Adipocyte (in vitro differentiated cells): ENCODE measurements at places on chromosomes 13 and 19.

DNA sequence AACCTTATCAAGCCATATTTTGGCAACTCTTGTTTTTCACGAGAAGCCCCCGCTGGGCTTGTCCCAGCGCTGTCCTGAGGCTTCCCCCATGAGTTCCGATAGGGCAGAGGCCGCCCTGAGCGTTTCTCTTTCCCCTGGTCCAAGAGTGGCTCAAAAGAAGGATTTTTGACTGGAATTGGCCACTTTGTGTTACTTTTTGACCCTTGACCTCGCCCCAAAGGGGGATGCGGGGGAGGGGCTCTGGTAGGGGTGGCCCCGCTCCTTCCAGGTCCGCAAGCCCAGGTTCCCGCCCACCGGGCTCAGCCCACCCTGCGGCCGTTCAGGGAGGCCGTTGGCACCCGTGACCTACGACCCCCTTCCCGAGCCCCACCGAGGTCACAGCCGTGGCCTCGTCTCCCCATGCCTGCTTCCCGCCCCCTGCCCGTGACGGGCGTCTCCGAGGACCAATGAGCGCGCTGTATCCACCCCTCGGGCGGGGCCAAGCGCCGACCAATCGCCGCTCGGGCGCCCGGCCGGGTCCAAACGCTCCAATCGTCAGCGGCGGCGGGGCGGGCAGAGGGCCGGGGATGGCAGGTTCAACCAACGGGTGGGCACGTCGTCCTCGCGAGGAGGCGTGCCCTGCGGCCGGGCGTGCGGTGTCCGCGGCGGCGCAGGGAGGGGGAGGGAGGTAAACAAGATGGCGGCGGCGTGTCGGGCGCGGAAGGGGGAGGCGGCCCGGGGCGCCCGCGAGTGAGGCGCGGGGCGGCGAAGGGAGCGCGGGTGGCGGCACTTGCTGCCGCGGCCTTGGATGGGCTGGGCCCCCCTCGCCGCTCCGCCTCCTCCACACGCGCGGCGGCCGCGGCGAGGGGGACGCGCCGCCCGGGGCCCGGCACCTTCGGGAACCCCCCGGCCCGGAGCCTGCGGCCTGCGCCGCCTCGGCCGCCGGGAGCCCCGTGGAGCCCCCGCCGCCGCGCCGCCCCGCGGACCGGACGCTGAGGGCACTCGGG, at the start of gene STK11:
STK11 (plus strand) TSS at position 665 of the 986 bp plus-strand sequence. CDS start 1,136 bp downstream, outside the sequence.
- DNase-seq, result peak; percentile 99

GRCh38 chr19:15463861-15464371, 428 bp downstream of the RASAL3 start:
- DNase-seq, result no peak

GRCh38 chr19:6475321-6476108, 6.1 kb downstream of the DENND1C start:
- no peak for DNase-seq

GRCh38 chr13:86986448-86986847, 684.7 kb upstream of the SLITRK5 start:
- no peak for DNase-seq

DNA sequence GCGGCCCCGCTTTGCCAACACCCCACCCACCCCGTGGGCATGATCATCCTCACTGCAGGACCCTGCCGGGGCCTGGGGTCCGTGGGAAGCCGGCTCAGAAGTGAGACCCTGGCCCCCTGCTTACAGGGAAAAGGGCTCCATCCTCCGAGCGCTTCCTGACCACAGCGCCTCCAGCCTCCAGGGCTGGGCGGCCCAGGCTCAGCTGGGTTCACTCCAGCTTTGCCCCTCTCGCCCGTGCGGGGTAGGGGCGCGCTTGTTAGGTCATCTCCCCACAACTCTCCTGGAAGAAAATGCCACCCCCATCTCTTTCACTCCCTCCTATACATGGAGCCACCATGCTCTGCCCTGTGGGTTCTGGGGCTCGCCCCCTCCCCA, 6.6 kb upstream of the C1QTNF9B start:
- DNase-seq, result no peak

GRCh38 chr19:7301525-7301924, 7.3 kb upstream of the INSR start:
- no peak for DNase-seq

DNA sequence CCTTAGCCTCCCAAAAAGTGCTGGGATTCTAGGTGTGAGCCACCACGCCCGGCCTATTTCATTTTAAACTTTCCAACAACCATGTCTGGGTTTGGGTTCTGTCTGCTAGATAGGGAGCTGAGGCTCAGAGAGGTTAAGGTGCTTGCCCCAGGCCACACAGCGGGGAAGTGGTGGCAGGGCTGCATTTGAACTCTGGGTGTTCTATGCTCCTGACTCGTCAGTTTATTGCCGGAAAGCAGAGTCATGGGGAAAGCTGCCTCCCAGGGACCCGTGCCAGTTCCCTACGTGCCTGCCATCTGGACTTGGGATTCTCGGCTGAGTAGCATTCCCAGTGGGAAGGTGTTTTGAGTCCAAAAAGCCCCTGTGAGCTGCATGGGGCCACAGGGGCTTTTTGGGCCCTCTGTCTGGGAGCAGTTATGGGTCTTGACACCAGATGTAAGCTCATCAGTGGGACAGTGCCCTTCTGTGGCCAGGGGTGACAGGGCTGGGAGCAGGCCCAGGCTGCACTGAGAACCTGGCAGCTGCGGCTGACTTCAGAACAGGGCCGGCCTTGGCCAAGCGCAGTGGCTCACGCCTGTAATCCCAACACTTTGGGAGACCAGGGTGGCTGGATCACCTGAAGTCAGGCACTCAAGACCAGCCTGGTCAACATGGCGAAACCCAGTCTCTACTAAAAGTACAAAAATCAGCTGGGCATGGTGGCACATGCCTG, 10.9 kb downstream of the RFX1 start:
- DNase-seq, result no peak

DNA sequence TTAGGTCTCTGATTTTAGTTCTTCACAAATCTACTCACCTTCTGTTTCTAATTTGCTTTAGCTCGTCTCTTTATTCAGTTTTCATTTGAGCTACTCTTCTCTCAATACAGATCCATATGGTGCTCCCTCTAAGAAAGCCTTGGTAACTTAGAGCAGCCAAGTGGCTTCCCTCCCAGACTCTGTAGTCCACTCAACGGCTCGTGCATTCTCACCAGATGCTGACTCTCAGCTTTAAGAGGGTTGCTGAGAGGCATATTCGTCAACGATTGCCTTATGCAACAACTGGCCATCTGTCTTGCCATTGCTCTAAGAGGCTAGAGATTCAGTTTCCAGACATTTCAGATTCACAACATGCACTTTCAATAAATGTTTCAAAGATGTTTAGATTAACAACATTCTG, 785.8 kb upstream of the SLC10A2 start:
- no peak for DNase-seq

- DNase-seq, result no peak
Measured at GRCh38 chr19:34319785-34320184, 45.2 kb upstream of the GPI start.

- no peak for DNase-seq
Measured at GRCh38 chr13:46553521-46553885, 533 bp downstream of the LRCH1 start.

GRCh38 chr13:19910336-19911072, 47.1 kb upstream of the ZMYM5 start:
- peak; percentile 2 for DNase-seq

- no peak for DNase-seq
Measured at GRCh38 chr13:102642029-102642428, 45.2 kb downstream of the TPP2 start.

GRCh38 chr19:17497149-17497798, 14.2 kb upstream of the PGLS start:
- DNase-seq, result no peak

- no peak for DNase-seq
Measured at GRCh38 chr13:109548374-109548773, 238.0 kb downstream of the IRS2 start.

DNA sequence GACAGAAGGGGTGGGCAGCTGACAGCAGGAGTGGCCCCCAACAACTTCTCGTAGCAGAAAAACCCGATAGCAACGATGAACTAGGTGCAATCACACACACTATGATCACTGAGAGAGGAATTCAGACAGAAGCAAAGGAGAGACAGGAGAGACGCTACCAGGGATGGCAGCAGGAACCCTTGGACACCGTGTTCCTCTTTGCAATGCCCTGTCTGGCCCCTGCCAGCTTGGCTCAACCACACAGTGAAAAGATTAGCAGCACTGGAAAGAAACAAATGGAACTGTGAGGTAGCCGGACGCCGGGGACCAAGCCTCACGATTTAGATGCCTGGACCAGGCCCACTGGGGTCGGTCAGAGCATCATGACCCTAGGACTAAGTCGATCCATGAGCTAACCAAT, 23.6 kb downstream of the DCAF15 start:
- DNase-seq, result no peak

GRCh38 chr13:63381078-63381859, 1965.6 kb upstream of the PCDH20 start:
- peak; percentile 12 for DNase-seq

- peak; percentile 71 for DNase-seq
Measured at GRCh38 chr13:50080203-50080910, 65.1 kb downstream of the KCNRG start.

- peak; percentile 51 for DNase-seq
Measured at GRCh38 chr13:76522083-76522755, 364.0 kb downstream of the KCTD12 start.

DNA sequence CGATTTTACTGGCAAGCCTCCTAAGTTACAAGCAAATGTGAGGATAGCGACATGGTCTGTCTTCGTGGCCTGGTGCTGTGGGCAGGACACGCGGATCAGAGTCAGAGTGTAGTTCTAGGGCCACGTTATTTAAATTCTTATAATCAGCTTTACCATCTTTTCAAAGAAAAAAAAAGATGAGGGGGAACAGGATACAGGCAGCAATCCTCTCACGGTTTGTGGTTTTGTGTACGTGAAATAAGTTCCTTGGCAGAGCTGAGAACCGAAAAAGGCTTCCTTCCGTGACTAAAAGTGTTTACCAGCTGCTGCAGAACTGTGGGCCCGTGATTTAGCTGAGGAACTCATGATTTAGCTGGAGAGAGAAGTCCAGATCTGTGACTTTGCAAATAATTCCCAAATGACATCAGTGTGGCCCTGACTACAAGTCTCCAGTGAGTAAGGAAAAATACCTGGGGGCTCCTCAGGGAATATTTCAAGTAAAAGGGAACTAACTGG, 27.2 kb downstream of the RCBTB2 start:
- peak; percentile 90 for DNase-seq

- DNase-seq, result no peak
Measured at GRCh38 chr19:43152214-43152613, 34.1 kb downstream of the PSG5 start.

DNA sequence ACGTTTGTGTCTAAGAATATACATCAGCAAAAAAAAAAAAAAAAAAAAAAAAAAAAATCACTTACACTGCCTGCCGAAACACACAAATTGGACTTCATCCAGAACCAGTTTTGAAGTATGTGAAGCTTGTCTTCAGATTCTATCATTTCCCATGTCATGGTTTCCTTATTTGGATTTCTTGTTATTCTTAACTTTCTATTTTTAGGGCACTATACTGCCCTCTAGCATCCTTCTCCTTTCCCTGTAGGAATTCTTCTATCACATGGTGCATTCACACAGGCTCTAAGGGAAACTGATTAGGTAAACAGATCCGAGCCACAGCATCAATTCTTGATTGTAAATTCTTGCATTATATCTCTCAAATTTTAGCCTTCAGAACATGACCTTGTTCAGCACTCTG, 1507.5 kb downstream of the OLFM4 start:
- no peak for DNase-seq
